Inflammatory macrophage treated with lipopolysaccharide for 1 hour (primary cell): ENCODE measurements at places on chromosomes 3 and 15.

GRCh38 chr15:73031648-73032047 lies 20.6 kb upstream of the NEO1 start:
- no peak for DNase-seq

DNA sequence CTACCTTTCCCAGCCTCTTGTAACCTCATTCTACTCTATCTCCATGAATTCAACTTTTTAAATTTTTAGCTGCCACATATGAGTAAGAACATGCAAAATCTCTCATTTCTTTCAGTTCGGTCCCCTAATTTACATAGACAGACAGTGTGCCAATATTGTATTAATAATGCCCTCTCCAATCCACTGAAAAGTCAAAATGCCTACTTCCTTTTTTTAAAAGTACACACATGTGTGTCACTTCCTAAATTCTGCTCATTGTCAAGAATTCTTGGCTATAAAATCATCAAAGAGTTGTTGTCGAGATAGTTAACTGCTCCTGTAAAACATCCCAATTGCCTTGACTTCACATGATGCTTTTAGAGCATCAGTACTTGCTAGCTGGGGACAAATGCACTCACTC lies 84.2 kb upstream of the IL12A start:
- DNase-seq: peak; percentile 67

GRCh38 chr15:55823699-55824340 lies 80.9 kb upstream of the PRTG start:
- DNase-seq: no peak

DNA sequence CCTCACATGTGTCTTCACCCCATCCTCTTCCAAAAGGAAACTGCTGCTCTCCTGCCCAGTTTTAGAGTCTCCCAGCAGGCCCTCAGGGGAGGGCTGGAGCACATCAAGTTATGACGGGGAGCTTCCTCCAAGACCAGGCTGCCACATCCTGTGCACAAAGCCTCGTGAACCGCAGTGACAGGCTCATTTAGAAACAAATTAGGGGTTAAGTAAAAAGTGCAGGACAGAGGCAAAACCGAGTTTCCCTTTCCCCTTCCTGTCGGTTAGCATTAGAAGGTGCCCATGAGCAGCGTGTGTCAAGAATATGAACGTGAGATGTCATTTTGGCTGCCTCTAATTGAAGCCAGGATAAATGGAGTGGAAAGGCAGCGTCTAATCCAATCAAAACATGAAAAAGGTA lies 199.7 kb downstream of the ARRDC4 start:
- DNase-seq: peak; percentile 51

GRCh38 chr3:8635631-8636030 lies 9.0 kb downstream of the SSUH2 start:
- no peak for DNase-seq

GRCh38 chr3:130688697-130689470 lies 57.7 kb downstream of the PIK3R4 start:
- DNase-seq: no peak

GRCh38 chr3:41301548-41301947 lies 102.2 kb downstream of the CTNNB1 start:
- DNase-seq: no peak

DNA sequence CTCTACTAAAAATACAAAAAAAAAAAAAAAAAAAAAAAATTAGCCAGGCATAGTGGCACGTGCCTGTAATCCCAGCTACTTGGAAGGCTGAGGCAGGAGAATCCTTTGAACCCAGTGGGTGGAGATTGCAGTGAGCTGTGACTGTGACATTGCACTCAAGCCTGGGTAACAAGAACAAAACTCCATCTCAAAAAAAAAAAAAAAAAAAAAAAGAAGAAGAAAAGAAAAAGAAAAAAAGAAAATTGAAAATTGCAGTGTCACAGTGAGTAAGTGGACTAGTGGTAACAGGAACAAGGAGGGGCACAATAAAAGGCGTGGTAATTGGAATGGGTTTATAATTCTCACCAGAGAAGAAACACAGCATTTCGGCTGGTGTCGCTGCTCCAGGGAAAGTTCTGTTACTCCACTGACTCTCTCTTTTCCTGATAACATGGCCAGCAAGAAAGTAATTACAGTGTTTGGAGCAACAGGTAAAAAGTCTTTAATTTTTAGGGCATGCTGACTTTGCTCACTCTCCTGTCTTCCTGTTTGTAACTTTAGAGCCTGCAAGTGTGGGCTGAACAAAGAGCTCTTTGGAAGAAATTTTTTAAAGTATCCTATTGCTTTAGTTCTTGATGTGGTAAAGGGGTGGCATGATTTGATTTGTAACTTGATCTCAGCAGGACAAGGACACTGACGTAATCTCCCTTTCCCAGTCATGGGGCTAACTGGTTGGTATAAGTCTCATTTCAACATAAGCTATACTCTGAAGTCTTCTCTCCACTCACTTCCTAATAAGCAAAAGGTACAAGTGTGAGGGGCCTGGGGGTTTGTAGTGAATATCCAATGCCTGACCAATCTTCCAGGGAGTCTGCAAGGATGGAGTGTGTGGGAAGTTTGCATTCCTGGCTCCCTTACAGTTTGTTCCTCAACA lies 22.1 kb upstream of the TRA2B start:
- DNase-seq: peak; percentile 90

GRCh38 chr3:25452740-25453139 lies 24.7 kb downstream of the RARB start:
- DNase-seq: no peak

DNA sequence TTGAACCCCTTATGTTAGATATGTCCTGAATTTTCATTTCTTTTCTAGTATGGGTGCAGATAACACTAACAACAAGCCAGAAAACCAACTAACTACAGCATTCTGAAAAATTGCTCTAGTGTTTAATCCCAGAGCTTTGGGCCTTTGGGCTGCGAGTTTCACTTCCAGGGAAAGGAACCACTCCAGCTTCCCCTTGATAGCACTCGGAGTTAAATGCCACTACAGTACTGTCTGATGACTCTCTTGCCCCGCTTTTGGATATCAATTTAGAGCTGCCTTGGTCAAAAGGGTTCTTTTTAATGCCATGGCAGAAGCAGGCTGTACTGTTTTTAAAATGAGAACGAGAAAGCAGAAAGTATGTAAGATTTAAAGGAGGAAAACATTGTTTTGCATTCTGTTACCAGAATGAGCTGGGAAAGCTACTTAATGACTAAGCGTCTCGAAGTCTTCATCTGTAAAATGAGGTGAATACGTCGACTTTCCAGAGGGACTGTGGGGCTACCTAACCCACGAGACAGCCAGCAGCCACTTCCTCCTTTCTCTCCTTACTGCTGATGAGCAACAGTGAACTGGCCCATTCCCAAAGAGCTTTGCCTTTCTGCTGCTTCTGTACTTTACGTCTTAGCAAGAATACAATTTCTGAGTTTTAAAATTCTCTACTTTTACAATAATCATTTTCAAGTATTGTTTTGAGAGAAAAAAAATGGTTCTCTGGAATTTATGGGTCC lies 299.3 kb upstream of the LYSMD4 start:
- no peak for DNase-seq

- DNase-seq: peak; percentile 3
Observed at GRCh38 chr3:28295898-28296490, 52.5 kb upstream of the ZCWPW2 start.

GRCh38 chr3:38088126-38089078 lies 48.5 kb downstream of the ACAA1 start:
- DNase-seq: no peak

GRCh38 chr15:69825941-69826818 lies 271.5 kb downstream of the TLE3 start:
- no peak for DNase-seq

- no peak for DNase-seq
Observed at GRCh38 chr3:149663966-149664365, 6.1 kb upstream of the WWTR1 start.

DNA sequence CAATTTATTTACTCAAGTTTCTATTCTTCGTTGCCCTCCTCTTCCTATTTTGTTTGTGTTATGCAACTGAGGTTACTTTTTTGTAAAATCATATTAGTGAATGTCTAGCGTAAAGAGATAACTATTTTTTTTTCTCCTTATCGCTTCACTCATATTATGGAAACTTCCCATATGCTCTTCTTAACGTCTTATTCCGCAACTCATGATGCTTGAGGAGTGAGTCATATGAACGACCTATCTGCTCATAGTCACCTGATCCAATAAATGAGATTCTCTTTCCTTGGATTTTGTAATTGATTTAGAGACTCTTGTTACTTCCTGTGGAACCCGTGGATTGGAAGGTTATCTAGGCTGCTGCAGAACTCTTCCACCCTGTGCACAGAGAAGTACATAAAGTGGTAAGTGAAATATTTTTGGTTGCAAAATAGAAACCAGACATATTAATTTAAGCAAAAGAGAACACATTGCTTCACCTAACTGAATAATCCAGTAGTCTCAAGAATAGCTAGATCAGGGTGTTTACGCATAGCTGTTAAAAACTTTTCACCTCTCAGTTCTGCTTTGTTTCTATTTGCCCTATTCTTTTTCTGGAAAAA lies 719.3 kb upstream of the SGO1 start:
- DNase-seq: no peak

- no peak for DNase-seq
Observed at GRCh38 chr3:14877469-14877868, 58.7 kb downstream of the FGD5 start.

- DNase-seq: no peak
Observed at GRCh38 chr3:8800016-8800415, 30.6 kb upstream of the OXTR start.

- DNase-seq: no peak
Observed at GRCh38 chr3:151537726-151538125, 76.9 kb upstream of the IGSF10 start.

DNA sequence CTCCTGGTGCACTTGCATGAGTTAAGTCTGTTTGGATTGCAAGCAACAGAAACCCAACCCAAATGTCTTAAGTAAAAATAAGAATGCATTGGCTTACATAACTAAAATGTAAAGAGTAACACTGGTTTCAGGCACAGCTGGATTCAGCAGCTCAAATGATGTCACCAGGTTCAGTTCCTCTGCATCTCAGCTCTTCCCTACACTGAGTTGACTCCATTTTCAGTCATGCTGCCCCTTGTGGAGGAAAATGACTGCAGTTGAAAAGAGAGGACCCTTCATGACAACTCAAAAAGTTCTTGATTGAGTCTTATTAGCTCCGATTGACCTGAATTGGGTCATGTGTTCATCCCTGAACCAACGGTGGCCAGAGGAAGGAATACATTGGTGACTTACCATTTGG lies 138.5 kb upstream of the ABI3BP start:
- DNase-seq: no peak

GRCh38 chr3:194197981-194198695 lies 62.2 kb downstream of the HES1 start:
- no peak for DNase-seq

DNA sequence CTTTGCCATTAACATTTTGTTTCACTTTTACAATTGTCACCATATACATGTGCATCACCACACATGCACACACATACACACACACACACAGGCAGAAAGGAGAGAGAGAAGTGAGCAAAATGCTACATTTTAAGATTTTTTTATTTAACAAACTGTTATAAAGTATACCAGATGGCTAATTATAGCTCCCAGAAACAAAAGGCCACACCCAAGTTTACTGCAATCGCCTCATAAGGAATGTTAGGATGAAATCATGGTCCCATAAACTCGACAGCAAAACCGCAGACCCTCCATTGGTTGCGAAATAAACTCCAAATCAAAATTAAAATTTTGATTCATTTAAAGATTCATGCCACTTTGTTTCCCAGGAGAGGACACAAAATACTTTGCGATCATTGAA lies 16.1 kb upstream of the C15orf61 start:
- DNase-seq: no peak

GRCh38 chr15:99247062-99247461 lies 2.3 kb downstream of the TTC23 start:
- DNase-seq: peak; percentile 40

- DNase-seq: peak; percentile 66
Observed at GRCh38 chr3:17645074-17645698, 97.2 kb downstream of the TBC1D5 start.

GRCh38 chr3:60916546-60916945 lies 334.7 kb downstream of the FHIT start:
- DNase-seq: no peak

GRCh38 chr3:36769926-36770325 lies 5.6 kb upstream of the DCLK3 start:
- no peak for DNase-seq

GRCh38 chr3:124780356-124780755 lies 50.1 kb downstream of the UMPS start:
- DNase-seq: no peak

- DNase-seq: no peak
Observed at GRCh38 chr15:77226652-77227051, 155.7 kb upstream of the TSPAN3 start.

DNA sequence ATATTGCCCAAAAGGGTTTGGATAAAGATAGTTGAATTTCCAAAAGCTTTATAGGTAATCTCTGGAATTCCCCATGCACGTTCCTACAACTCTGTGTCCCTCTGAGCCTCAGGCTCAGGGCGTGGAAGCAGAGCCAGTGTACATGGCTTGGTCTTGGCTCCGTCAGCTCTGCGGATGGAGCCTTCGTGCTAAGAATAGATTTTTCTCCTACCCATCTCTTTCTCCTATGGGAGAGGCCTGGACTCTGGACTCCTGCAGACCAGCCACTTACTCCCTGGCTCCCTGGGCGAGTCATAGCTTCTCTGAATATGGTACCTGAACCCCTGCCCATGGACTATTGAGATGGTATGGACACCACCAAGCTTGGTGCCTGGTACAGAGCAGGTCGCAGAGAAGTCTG lies 99.9 kb downstream of the EEFSEC start:
- DNase-seq: no peak

- DNase-seq: no peak
Observed at GRCh38 chr3:5840056-5840455, 652.5 kb downstream of the EDEM1 start.

DNA sequence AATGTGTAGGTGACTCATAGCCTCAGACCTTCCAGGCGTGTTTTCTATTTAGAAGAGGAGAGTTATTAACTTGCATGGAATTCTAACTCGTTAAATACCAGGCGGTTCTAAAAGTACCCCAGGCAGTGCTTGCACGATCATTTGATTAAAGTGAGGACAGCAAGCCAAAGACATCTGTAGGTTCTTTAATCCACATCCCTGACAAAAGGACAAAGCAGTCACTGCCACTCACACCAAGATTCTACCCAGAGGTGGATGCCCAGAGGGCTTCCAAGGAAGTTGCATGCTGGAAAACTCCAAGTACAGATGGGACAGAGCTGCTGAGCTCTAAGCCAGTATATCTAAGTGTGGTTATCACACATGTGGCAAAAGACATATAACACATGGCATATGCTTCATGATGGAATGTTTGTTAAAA lies 372.1 kb downstream of the ROBO2 start:
- DNase-seq: no peak
